ENCODE measurements at places on chromosomes 7 and 10. TPM values are rescaled to one million over a fixed set of nuclear protein-coding genes. Genes with fewer than 3 reads are reported as not detected.

- H3K36me3 ChIP-seq, result peaks cover 100% of the 10 kb centered on the region
- no peaks in the 10 kb centered on the region for H3K27me3 ChIP-seq
- no peak for DNase-seq
- no peaks in the 10 kb centered on the region for H3K4me1 ChIP-seq
Measured at GRCh38 chr7:859359-860030, 16.9 kb upstream of the GET4 start.

DNA sequence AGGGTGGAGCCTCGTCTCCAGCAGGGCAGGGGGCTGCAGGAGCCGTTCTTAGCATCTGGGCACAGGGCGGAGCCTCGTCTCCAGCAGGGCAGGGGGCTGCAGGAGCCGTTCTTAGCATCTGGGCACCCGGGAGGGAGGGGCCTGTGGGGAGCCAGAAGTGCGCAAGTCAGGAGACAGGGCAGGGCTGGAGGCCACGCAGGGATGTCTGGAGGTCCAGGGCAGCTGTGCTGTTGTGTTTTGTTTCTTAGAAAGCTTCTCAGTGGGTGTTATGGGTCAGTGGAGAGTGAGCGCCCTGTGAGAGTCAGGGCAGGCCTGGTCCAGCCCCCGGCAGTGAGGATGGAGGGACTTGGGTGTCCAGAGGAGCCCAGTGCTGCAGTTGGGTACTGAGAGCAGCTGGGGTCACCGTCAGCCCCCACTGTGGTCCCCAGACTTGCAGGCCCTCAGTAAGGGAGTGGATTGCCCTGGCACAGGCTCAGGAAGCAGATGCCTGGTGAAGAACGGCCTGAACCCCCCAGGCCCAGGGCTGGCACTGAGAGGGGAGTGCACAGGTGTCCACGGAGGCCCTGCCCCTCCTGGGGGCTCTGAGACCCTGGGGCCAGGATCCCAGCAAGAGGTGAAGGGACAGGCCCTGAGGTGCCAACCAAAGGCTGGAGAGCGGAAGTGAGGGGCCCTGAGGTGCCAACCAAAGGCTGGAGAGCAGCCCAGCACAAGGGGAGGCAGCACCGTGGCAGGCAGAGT, 29.8 kb downstream of the FAM20C start:
- H3K27me3 ChIP-seq, result no peaks in the 10 kb centered on the region
- H3K4me3 ChIP-seq, result no peak overlapping the region
- DNase-seq, result no peak
- H3K27ac ChIP-seq, result no peak overlapping the region
- H3K4me1 ChIP-seq, result no peaks in the 10 kb centered on the region

- no peak overlapping the region for H3K4me3 ChIP-seq
Measured at GRCh38 chr10:37390926-37391325, 265.5 kb downstream of the ANKRD30A start.

DNA sequence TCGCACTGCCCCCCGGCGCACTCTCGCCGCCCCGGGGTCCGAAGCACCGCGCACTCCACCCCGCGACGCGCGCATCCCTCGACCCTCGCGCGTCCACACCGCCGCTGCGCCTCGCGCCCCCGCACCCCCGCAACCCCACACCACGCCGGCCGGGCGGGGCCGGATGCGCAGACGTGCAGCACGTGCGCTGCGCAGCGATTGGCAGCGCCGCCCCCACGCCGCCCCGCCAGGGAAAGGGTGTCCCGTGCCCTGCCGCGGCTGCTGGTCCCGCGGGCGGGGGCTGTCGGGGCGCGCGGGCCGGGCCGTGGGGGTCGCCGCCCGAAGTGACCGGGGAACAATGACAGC, 53.7 kb upstream of the KDM7A start:
- no peaks in the 10 kb centered on the region for H3K27me3 ChIP-seq
- peak overlapping the region; percentile 53 for H3K27ac ChIP-seq
- peak; percentile 78 for DNase-seq
- peak overlapping the region; percentile 58 for H3K4me3 ChIP-seq
- H3K36me3 ChIP-seq, result no peaks in the 10 kb centered on the region

DNA sequence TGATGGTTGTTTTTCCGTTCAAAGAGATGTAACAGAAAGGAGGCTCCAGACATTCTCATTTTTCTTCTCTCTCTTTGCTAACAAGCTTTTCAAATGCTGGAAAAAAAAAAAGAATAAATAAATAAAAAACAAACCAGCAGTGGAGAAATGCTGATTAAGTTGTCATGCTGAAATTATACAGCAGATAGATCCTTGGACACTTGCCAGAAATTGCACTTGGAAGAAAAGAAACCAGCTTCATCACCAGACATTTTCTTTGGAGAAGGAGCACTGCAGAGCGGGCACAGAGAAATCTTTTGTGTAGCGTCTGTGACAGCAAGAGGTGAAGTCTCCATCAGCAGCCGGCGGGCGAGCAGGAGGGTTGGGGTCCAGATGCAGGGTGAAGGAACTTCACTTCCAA, 55.8 kb downstream of the CLRN3 start:
- peaks cover 9% of the 10 kb centered on the region for H3K27me3 ChIP-seq
- no peaks in the 10 kb centered on the region for H3K4me1 ChIP-seq
- no peak overlapping the region for H3K4me3 ChIP-seq
- no peak overlapping the region for H3K27ac ChIP-seq
- no peak for DNase-seq

Gene SGMS1
- 73.1 TPM for total RNA-seq

GRCh38 chr10:28595613-28596012, 62.7 kb downstream of the WAC start:
- no peaks in the 10 kb centered on the region for H3K27me3 ChIP-seq
- H3K36me3 ChIP-seq, result peaks cover 49% of the 10 kb centered on the region
- no peak overlapping the region for H3K27ac ChIP-seq
- DNase-seq, result no peak
- peaks cover 20% of the 10 kb centered on the region for H3K4me1 ChIP-seq
- no peak overlapping the region for H3K4me3 ChIP-seq

GRCh38 chr7:150468241-150468640, 17.8 kb downstream of the GIMAP8 start:
- H3K4me3 ChIP-seq, result peak overlapping the region; percentile 41
- no peaks in the 10 kb centered on the region for H3K4me1 ChIP-seq
- no peaks in the 10 kb centered on the region for H3K27me3 ChIP-seq
- no peak for DNase-seq
- H3K27ac ChIP-seq, result peak overlapping the region; percentile 34

Gene SEMA4G
- 6.7 TPM for total RNA-seq

Gene ARHGAP22
- total RNA-seq, result 6.8 TPM

Measured in upper lobe of right lung (tissue), 1 donor.